ENCODE measurements at places on chromosomes 11 and 22. TPM values are rescaled to one million over a fixed set of nuclear protein-coding genes. Genes with fewer than 3 reads are reported as not detected.

DNA sequence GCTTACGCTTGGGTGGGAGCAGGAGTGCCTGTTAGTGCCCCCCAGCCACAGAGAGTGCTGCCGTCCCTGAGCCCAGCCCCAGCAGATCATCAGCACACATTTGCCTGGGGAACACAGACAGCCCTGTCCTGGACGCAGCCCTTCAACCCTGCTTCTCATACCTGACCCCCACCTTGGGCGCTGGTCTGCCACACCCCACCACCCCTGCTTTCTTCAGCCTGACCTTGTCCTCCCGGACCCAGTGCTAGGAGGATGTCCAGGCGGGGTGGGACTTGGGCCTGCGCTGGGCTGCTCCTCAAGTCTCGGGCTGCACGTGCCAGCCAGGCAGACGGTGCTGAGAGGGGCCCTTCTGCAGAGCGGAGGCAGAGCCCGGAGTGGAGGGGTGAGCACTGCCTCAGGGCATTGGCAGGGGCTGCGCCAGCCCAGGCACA, 119.2 kb downstream of the KCNQ1OT1 start:
- no peak for DNase-seq

- no peak for DNase-seq
Measured at GRCh38 chr11:20056950-20057943, 103.0 kb downstream of the DBX1 start.

GRCh38 chr11:35360055-35360530, 59.3 kb downstream of the SLC1A2 start:
- DNase-seq, result no peak

Gene TBX10
- not detected for polyA plus RNA-seq

GRCh38 chr22:31425331-31426050, 26.1 kb downstream of the DRG1 start:
- DNase-seq, result no peak

DNA sequence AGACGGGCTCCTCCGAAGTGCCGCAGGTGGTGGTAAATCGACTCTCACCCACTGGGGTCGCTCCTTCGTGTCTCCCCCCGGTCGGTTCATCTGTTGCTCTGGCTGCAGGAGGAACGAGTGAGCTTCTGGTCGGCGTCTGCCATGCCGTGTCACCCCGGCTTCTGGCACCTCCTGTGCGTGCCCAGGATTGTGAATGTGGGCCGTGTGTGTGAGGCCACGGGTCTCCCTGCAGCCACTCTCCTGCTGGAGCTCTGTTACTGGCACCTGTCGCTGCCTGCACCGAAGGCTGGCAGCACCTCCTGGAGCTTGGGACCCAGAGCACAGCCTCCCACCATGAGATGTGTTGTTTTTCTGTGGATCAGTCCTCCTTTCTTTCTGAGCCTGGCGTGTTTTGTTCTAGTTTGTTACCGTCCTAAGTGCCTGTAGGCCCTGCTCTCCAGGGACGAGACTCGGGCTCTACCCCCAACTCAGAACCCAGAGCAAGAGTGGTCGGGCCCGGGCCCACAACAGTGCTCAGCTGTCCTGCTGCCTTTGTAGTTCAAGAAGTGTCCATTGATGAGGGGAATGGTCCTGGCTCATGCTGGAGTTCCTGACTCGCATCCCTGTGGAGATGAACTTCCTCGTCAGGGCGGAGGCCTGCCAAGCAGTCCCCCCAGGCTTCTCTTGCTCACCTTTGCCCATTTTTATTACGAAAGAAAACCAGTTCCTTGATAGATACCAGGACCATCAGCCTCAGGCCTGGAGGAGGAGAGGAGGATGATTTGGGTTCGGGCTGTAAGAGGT, 66.6 kb downstream of the MED15 start:
- DNase-seq, result no peak

DNA sequence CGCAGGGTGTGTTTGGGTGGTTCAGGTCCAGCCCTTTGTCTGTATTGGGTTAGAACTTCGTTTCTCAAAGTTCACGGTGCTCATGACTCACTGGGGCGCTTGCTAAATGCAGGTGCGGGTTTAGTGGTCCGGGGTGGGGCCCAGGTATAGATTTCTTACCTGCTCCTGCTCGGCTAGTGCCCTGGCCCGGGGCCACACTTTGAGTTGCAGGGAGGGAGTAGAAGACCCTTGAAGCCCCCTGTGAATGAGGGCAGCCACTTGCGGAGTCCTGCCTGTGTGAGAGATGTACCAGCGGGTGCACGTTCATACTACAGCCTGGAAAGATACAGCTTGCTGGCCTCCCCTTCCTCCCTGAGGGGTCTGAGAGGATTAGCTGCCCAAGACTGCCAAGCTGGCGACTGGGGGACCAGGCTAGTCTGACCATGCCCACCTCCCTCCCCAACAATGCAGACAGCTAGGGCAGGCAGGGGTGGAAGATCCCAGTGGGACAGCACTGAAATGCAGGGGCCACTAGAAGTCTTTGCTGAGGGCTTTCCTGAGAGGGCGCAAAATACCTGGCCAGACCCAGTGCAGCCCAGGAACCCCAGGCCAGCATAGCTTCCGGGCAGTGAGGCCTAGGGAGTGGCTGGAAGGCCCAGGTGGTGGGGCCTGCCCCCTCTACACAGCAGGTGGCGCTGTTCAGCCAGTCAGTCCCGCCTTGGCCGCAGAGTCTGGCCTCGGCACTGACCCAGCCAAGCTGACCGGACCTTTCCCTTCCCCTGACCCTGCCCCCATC, 5.1 kb upstream of the MYRF start:
- DNase-seq, result no peak

DNA sequence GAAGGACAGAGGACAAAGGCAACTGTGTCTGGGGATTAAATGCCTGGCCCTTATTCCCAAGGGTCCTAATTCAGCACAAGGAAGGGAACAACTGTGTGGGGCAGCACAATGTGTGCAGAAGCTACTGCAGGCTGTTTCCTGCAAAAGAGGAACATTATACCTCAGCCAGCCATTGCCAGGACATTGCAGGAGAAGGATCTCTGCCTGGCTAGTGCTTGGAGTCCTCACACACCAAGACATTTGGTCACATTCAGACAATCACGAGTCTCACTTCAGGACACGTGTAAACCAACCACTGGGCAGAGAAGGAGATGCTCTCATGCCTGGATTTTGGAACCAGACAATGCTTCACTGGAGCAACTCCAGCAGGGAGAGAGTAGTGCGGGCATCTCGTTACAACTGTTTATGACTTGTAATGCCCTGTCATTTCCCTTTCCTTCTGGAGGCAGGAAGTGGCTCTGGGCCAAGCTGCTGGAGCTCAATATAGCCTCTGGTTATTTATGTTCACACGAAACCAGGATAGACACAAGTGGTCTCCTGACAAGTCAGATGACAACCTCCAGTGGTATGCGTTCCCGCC, 23.9 kb upstream of the ZC3H12C start:
- DNase-seq, result no peak

GRCh38 chr22:38946771-38947170, 10.6 kb upstream of the APOBEC3A start:
- no peak for DNase-seq

- DNase-seq, result no peak
Measured at GRCh38 chr22:29022101-29022817, 39.4 kb downstream of the C22orf31 start.

DNA sequence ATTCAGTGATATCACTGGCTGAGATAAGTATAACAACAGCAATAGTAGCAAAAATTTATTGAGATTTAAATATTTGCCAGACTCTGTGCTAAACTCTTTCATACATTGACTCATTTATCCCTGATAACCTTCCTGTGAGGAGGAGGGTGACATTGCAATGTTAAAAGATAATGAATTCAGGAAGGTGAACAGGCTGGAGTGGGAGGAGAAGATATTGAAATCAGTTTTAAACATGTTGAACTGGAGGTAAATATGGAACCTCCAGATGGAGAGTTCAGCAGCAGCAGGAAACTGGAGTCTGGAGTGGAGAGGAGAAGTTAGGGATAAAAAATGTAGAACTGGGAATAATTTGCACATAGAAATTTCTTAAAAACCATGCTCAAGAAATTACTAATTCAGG, 142.0 kb upstream of the FAT3 start:
- no peak for DNase-seq

Data from right renal cortex interstitium (tissue), 3 donors.